ENCODE measurements at places on chromosomes 3 and 15. TPM values are rescaled to one million over a fixed set of nuclear protein-coding genes. Genes with fewer than 3 reads are reported as not detected.

GRCh38 chr3:89957451-89957850 is 850.0 kb downstream of the EPHA3 start:
- no peaks in the 10 kb centered on the region for H3K27me3 ChIP-seq
- no peak overlapping the region for H3K27ac ChIP-seq
- no peak for DNase-seq
- H3K4me1 ChIP-seq: no peaks in the 10 kb centered on the region
- H3K4me3 ChIP-seq: no peak overlapping the region

DNA sequence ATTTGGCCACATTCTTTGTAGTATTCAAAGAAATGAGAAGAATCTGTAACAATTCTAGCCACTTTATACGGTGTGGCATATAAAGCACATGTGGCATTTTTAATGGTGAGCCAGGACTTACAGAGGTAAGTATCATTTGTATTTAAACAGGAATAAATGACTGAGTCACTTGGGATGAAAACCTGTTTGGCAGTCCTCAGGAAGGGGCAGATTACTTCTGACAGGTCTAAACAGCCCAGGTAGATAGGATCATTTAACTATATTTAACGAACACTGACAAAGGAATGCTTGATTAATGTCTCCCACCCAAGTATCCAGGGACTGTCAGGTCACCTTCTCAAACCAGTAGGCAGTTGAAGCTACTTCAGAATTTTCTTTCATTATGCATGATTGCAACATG is 241.5 kb upstream of the SATB1 start:
- H3K4me1 ChIP-seq: no peaks in the 10 kb centered on the region
- H3K36me3 ChIP-seq: no peaks in the 10 kb centered on the region
- H3K27me3 ChIP-seq: no peaks in the 10 kb centered on the region
- H3K27ac ChIP-seq: no peak overlapping the region

Gene LAMB2
- 503 TPM for total RNA-seq

- H3K27ac ChIP-seq: peak overlapping the region; percentile 96
- no peak for DNase-seq
- H3K4me1 ChIP-seq: peaks cover 3% of the 10 kb centered on the region
- H3K4me3 ChIP-seq: peak overlapping the region; percentile 85
Observed at GRCh38 chr3:16883057-16883722, 1.6 kb upstream of the PLCL2 start.

GRCh38 chr3:65146179-65146578 is 458.4 kb upstream of the ADAMTS9 start:
- DNase-seq: no peak
- H3K27me3 ChIP-seq: no peaks in the 10 kb centered on the region
- no peak overlapping the region for H3K4me3 ChIP-seq
- H3K36me3 ChIP-seq: no peaks in the 10 kb centered on the region
- H3K4me1 ChIP-seq: no peaks in the 10 kb centered on the region

GRCh38 chr3:71989165-71989564 is 204.2 kb upstream of the PROK2 start:
- no peak overlapping the region for H3K27ac ChIP-seq
- DNase-seq: no peak
- H3K36me3 ChIP-seq: no peaks in the 10 kb centered on the region
- H3K4me1 ChIP-seq: no peaks in the 10 kb centered on the region

Gene TIPIN
- 36.8 TPM for total RNA-seq

Gene MCF2L2
- total RNA-seq: 14.6 TPM

Gene SOX14
- not detected for total RNA-seq

Gene IL16
- total RNA-seq: 17.6 TPM

DNA sequence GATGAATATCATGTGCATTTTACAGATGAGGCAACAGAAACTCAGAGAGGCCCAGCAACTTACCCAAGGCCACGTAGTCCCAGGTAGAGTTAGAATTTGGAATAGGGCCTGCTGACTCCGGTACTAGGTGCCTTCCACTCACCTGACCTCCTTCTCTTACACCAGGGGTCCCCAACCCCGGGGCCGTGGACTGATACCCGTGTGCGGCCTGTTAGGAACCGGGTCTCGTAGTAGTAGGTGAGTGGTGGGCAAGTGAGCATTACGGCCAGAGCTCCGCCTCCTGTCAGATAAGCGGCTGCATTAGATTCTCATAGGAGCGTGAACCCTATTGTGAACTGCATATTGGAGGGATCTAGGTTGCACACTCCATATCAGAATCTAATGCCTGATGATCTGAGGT is 64.8 kb downstream of the SMAD3 start:
- peaks cover 44% of the 10 kb centered on the region for H3K4me1 ChIP-seq
- H3K27me3 ChIP-seq: no peaks in the 10 kb centered on the region
- H3K4me3 ChIP-seq: no peak overlapping the region
- DNase-seq: no peak
- H3K36me3 ChIP-seq: no peaks in the 10 kb centered on the region

DNA sequence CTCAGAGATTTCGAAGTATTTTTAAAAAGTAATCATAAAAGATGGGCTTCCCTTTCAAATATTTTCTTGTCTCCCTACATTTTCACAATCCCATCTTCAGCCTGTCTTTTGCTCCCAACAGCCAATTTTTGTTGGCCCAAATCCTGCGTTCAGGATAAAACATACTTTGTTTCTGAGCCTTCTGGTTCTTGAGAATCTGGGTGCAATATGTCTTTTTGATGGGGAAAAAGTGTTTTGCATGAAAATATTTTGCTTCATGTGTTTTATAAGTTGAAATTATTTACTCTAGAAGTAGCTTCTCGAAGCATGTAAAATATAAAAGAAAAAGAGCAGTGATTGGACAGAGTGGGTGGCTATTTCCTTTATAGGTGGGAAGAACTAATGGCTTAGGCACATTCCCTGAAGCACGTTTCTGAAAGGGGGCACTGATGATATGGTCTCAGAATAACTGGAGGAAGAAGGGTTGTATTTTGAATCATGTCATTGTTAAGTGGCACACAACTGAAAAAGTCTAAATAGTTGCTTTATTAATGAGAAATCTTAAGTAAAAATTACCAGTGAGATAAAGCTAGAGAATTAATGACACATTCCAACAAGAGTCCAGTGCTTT is 3.9 kb downstream of the UNC13C start:
- H3K4me1 ChIP-seq: no peaks in the 10 kb centered on the region
- H3K4me3 ChIP-seq: no peak overlapping the region
- no peak overlapping the region for H3K27ac ChIP-seq
- no peaks in the 10 kb centered on the region for H3K27me3 ChIP-seq

GRCh38 chr3:160768918-160769317 is 12.9 kb downstream of the PPM1L start:
- H3K36me3 ChIP-seq: no peaks in the 10 kb centered on the region
- no peak overlapping the region for H3K4me3 ChIP-seq
- no peak overlapping the region for H3K27ac ChIP-seq

Gene TNFAIP8L3
- 5.1 TPM for total RNA-seq

Gene TIMP4
- total RNA-seq: 3.3 TPM

DNA sequence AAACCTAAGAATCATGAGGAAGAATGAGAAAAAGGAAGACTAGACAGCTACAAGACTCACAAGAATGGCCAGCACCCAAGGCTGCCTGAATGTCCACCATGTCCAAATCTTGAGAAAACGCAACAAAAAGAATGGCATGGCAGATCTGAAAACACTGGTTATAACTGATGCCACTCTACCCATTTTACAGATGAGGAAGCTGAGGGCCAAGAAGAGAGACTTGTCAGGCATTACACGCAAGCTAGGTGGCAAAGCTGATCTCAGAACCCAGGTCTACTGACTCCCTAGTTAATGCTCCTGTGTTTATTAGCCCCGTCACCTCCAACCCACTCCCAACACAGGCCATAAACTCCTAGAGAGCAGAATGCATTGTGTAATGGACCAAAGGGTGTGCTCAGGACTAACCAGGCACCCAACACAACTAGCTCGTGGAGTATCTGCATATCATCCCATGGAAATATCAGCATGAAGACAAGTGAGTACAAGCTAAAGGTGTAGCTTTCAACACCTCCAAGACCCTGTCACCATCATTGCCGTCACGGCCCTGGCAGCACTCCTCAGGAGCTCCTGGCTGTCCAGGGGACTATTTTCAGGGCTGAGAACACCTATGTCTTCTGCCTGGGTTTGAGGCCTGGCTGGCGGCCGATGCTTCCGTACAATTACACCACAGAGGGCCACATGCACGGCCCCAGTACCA is 111.7 kb downstream of the XXYLT1 start:
- H3K4me1 ChIP-seq: peaks cover 18% of the 10 kb centered on the region
- no peak overlapping the region for H3K27ac ChIP-seq
- H3K36me3 ChIP-seq: no peaks in the 10 kb centered on the region

GRCh38 chr3:124927574-124928045 is 6.9 kb downstream of the MUC13 start:
- H3K27ac ChIP-seq: no peak overlapping the region
- no peak for DNase-seq
- no peaks in the 10 kb centered on the region for H3K27me3 ChIP-seq
- H3K4me3 ChIP-seq: no peak overlapping the region
- H3K36me3 ChIP-seq: no peaks in the 10 kb centered on the region
- H3K4me1 ChIP-seq: no peaks in the 10 kb centered on the region

Gene GUCA1C
- total RNA-seq: 2.0 TPM

- DNase-seq: no peak
- H3K36me3 ChIP-seq: no peaks in the 10 kb centered on the region
- H3K27me3 ChIP-seq: no peaks in the 10 kb centered on the region
- H3K27ac ChIP-seq: peak overlapping the region; percentile 20
Observed at GRCh38 chr15:77527164-77527778, 105.4 kb downstream of the LINGO1 start.

GRCh38 chr15:41870689-41871081 is 23.2 kb downstream of the SPTBN5 start:
- H3K4me1 ChIP-seq: no peaks in the 10 kb centered on the region
- H3K4me3 ChIP-seq: no peak overlapping the region
- no peaks in the 10 kb centered on the region for H3K36me3 ChIP-seq
- DNase-seq: no peak

- peaks cover 21% of the 10 kb centered on the region for H3K4me1 ChIP-seq
- peak; percentile 70 for DNase-seq
- H3K36me3 ChIP-seq: no peaks in the 10 kb centered on the region
- H3K4me3 ChIP-seq: peak overlapping the region; percentile 97
- H3K27ac ChIP-seq: peak overlapping the region; percentile 97
- H3K27me3 ChIP-seq: no peaks in the 10 kb centered on the region
Observed at GRCh38 chr15:50907601-50908208, 778 bp upstream of the AP4E1 start.

Gene C15orf61
- 24.9 TPM for total RNA-seq

Gene IQCF5
- total RNA-seq: 34.3 TPM
